ENCODE measurements at places on chromosomes 3 and 15.

GRCh38 chr15:35673093-35673684 is 127.2 kb upstream of the DPH6 start:
- DNase-seq = no peak

GRCh38 chr3:16355828-16356227 is 90.8 kb downstream of the OXNAD1 start:
- no peak for DNase-seq

DNA sequence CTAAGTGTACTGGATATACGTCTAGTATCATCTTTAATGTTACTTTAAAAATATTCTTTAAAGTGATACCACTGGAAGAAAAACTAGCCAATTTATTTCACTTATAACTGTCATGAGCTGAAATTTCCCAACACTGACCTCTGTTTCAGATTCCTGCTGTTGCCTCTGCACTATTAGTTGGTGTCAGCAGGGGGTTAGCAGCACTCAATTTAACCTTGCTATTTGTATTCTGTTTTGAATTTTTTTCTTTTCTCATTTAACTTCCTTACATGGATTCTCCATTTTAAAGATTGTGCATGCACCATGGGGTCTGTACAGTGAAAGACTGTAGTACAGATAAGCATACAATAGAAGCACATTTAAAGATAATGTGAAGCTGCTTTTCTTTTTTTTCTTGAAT is 169.2 kb downstream of the UBE2E2 start:
- no peak for DNase-seq

GRCh38 chr3:13715961-13716360 is 163.9 kb downstream of the WNT7A start:
- no peak for DNase-seq

DNA sequence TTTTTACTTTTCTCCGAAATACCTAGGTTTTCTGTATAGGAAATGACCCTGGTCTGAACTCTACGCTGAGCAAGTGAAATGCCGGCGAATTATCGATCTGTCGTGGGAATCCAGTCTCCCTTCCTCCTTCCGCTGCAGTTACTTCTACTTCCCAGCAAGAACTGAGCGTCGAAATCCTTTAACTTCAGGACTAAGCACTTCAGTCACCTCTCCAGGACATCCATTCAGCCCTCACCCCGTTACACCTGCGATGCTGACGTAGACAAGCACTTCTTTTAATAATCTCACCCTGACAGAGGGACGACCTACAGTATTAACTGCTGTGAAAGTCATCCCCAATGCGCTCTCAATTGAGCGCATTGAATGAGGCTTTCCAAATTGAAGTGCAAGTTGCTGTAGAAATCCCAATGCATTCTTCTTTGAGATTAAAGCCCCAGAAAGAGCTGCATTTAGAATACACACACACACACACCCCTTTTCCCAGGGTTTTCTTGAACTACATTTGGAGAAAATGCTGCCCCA is 1.3 kb downstream of the TOP2B start:
- no peak for DNase-seq

DNA sequence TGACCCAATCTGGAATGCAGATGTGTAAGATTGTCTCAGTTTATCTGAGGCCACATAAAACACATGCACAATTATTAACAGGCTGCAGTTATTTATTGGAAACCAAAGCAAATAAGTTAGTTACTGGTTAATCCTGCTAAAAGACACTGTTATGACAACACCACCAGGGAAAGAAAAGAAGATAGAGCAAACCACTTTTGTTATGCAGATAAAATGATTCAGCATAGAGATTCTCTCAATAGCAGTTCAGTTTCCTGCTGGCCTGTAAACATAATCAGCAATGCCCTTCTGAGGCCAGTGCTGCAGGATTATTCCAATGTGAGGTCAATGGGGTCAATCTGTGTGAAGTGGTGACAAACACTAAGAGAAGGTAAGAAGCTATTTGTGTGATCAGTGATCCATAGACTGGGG is 244.4 kb downstream of the ZBTB20 start:
- no peak for DNase-seq

GRCh38 chr15:81071120-81071519 is 63.0 kb upstream of the CFAP161 start:
- DNase-seq = no peak

- DNase-seq = no peak
These were observed 34.1 kb downstream of the AKAP13 start for GRCh38 chr15:85414495-85414894.

DNA sequence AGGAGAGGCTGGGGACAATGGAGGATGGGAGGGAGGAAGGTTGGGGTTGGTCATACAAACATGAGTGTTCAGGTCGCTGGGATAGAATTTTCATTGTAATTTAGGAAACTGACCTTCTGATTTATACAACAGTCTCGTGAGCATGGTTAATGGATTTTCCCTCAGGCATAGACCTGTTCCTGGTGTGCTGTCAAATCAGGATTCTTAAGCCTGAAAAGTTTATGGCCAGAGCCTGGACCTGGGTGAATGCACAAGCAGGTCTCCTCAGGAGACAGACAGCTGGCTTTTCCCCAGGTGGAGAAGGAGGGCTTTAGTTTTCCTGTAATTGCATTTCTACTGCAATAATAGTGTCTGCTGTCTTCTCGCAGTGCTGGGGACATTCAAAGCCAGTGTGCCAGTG is 338.0 kb downstream of the SHQ1 start:
- no peak for DNase-seq
